ENCODE measurements at places on chromosomes 4 and X.

GRCh38 chr4:31343061-31343460, 622.9 kb downstream of the PCDH7 start:
- DNase-seq, result no peak

DNA sequence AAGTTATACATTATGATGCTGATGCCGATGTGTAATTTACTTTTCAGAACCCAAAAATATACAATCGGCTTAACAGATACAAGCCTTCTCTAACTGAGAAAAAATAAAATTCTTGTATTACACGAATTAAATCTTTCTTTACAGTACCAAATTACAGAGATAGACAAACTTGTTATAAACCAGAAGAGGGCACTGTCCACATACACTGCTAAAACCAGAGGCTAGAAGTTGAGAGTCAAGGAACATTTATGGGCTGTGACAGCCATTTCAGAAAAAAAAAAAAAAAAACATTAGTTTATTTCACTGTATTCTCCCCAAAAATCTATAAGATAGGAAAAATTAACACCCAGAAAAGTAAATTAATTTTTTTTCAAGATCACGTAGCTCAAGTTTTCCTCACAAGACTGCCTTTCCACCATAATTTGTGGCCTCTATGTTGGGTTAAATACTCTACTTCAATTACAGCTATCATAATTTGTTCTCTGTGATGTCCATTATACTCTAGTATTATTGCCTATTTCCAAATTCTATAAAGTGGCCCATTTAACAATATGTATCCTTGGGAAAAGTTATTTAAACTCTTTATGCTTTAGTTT, 12.0 kb downstream of the EREG start:
- no peak for DNase-seq

DNA sequence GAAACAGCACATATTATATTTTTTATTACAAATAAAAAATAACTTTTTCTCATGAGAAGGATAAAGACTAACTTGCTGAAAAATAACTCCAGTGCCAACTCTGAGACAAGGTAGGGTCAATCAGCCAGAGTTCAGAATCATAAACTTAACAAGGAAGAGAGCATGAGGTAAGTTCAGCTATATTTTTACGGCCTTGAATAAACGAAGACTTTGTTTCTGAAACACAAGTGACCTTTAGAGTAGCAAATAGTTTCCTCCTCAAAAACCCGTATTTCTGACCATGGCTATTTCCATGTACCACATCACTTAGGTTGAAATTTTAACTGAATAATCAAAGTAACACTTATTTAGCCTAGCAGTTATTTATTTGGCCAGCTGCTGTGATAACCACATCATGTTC, 45.5 kb downstream of the PRDM5 start:
- DNase-seq, result no peak

DNA sequence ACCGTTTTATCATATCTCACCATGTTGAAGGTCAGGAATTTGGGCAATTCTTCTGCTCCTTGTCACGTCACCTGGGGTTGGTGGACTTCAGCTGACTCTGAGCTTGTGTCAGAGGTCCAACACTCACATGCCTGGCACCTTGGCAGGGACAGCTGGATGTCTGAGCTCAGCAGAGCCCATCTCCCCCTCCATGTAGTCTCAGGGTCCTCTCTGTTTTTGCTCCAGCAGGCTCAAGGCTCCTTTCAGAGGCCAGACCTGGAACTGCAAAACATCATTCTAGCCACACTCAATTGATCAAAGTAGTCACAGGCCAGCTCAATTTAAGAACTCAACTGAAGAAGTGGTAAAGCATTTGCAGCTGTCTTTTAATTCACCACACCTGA, 45.4 kb downstream of the EDNRA start:
- no peak for DNase-seq

DNA sequence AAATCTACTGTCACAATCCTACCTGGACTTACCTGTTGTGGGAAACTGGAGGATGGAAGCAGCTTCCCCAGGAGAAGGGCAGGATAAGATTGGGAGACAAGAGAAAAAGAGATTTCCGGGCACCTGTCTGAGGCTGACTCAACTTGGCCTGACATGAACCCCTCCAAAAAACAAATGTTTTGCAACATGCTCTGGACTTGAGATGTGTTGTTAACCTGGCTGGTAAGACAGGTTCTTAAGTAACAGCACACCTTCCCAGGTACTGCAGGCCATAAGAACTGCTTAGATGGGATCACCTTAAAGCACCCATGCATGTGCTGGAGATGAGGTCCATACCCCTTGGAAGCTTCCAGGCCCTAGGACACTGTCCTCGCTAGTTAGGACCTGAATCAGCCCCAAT, 4.4 kb upstream of the SMIM43 start:
- DNase-seq, result no peak

DNA sequence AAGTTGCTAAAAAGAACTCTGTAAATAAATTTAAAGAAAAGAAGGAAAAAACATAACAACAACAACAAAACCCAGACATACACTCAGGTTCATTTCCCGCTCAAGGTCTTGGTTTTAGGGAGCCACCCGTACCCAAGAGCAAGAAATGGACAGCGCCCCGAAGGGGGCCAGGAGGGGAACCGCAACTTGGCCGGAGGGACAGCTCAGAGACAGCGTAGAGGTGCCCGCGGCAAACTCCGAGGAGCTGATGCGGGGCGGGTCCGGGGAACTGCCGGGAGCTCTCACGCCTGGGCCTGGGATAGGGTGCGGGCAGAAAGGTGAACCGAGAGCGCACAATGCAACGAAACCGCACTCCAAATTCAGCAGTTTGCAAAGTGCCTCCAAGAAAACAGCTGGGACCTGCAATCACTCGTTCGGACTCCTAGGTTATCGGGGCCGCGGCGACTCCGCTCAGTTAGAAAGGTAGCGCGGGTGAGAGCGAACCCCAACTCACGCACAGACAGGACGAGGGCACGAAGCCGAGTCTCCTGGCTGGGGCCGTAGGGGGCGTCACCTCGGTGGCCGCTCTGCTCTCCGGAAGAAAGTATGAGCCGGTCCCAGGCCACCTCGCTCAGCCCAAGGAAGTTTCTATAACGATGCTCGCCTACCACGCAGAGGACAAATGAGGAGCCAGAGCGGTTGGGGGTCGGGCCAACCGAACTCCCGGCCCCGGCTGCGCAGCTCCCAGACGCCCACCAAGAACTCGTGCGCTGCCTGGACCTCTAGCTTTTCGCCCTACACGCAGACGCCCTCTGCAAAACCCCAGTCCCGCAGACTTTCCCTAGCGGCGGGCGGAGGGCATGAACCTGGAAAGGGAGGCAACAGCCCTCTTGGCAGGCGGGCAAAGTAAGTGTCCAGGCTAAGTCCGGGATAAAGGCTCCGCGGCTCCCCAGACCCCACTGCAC, 1.4 kb downstream of the NDNF start:
- DNase-seq, result no peak

DNA sequence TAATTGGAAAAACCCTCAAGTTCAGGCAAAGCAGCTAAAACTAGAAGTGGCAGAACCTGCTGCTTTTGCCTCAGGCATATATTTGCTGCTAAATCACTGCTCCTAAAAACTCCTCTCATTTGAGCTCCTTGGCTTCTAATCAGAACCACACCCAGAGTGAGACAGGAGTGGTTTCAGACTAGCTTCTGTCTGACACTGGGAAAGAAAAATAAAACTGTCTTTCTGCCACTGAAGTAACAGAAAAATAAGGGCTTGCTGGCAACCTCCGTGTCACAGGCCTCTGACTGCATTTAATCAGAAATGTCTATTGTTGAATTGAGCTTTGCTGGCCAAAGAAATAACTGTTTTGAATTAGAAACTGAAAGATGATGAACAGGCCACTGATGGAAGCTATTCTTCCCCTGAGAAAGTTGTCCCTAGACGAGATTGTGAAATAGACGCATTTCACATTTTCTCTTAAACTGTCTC, 52.1 kb upstream of the RAP2C start:
- no peak for DNase-seq

Data from esophagus muscularis mucosa (tissue), 4 donors.